ENCODE measurements at places on chromosomes 1 and 21.
A peak's percentile ranks its signal among the peaks of the same experiment; 100 is the strongest.

- DNase-seq = no peak
These were observed 248.2 kb upstream of the SGIP1 start for GRCh38 chr1:66285618-66286270.

DNA sequence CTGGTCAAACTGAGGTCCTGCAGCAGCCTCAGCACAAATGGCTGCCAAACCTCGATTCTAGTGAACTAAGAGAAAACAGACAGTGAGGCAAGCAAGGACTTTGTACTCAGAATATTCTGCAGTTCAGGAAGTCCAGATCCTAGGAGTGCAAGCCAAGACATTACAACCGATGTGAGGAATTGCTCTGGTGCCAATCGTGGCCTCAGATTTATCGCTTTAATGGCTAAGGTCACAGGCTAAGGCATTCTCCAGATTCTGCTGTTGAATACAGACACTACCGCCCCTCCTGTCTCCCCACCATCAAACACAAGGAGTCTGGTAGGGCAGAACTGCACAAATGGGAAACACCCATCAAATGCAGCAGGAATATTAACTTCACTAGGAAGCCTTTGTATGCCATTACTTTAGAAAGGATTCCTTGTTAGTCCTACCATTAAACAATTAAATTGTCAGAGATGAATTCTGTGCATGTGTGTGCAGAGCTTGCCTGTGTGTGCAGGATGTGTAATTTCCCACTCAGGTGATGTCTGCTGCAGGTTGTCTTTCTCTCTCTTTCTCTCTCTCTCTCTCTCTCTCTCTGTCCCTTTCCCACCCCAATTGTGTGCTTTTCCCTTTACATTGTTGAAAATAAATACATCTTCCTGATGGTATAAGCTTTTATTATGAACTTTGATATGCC lies 9.2 kb upstream of the SERTAD4 start:
- no peak for DNase-seq

DNA sequence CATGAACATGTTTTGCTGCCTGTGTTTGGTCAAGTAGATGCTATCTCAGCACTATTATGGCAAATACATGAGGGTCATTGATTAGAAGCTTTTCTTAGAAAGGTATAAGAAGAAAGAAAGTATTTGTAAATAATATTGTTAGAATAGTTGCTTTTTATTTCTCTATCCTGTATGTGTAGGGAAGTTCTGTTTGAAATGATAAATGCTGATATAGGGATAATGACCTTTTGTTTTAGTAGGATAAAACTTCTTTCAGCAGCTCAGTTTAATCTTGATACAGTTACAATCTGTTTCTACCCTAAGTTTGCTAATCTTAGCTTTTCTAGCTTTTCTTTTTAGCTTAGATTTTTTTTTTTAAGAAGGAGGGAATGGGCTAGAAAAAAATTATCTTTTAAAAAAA lies 63.3 kb downstream of the USP25 start:
- no peak for DNase-seq

- no peak for DNase-seq
These were observed 62.7 kb downstream of the STUM start for GRCh38 chr1:226611301-226611700.

GRCh38 chr1:58888833-58889232 lies 105.0 kb upstream of the JUN start:
- no peak for DNase-seq

- no peak for DNase-seq
These were observed 116.1 kb downstream of the DENND1B start for GRCh38 chr1:197659171-197659570.

DNA sequence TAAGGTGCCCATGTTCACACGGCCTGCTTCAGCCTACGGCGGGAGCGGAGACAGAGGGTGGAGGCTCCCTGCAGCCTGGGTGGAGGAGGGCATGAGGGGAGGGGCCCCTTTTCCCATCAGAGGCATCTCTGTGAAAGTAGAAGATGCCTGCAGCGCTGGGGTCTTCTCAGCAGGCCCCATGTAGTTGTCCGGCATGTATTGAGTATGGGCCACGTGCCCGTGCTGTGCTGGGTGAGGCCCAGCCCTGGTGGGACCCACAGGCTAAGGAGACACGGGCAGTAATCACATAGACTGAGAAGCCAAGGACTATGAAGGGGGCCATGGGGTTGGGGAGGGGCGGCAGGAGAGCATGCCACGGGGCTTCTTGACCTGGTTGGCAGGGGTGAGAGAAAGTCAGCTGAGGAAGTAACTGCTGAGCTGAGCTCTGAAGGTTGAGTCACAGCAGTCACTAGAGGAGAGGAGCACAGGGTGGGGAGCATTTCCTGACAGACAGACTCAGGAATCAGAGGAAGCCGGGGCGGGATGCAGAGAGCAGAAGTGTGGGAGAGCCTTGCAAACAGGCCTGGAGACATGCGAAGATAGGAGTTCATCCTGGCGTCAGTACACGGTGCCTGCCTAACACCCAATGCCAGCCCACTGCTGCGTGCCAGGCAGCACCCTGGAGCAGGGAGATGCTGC lies 21.6 kb downstream of the PSEN2 start:
- DNase-seq = no peak

DNA sequence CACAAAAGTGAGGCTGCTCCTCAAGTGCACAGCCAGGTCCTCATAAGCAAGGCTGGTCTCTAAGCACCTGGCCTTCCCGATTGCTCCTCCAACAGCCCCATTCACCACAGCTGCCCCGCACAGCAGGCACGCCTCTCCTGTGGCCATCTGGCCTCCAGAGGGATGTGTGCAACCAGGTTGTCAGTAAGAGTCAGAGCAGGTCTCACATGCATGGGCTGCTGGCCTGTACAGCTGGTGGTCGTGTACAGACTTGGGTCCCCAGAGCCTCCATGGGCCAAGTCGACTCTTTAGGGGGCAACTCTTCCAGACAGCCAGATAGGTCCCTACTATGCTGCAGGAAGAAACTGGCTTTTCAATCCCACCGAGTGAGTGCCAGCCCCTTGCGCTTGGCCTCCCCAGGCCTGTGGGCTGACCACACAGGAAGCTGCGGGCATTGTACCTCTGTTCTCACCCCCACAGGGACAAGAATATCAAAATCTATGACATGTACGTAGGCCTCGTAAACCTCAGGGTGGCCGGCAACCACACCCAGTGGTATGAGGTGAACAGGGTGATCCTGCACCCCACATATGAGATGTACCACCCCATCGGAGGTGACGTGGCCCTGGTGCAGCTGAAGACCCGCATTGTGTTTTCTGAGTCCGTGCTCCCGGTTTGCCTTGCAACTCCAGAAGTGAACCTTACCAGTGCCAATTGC lies 1.4 kb downstream of the PRSS38 start:
- DNase-seq = no peak

GRCh38 chr1:245691897-245692296 lies 537.1 kb downstream of the KIF26B start:
- DNase-seq = no peak

GRCh38 chr1:30982937-30983336 lies 74.4 kb upstream of the SDC3 start:
- DNase-seq = no peak

- DNase-seq = no peak
These were observed 28.9 kb downstream of the VANGL1 start for GRCh38 chr1:115670476-115671175.

DNA sequence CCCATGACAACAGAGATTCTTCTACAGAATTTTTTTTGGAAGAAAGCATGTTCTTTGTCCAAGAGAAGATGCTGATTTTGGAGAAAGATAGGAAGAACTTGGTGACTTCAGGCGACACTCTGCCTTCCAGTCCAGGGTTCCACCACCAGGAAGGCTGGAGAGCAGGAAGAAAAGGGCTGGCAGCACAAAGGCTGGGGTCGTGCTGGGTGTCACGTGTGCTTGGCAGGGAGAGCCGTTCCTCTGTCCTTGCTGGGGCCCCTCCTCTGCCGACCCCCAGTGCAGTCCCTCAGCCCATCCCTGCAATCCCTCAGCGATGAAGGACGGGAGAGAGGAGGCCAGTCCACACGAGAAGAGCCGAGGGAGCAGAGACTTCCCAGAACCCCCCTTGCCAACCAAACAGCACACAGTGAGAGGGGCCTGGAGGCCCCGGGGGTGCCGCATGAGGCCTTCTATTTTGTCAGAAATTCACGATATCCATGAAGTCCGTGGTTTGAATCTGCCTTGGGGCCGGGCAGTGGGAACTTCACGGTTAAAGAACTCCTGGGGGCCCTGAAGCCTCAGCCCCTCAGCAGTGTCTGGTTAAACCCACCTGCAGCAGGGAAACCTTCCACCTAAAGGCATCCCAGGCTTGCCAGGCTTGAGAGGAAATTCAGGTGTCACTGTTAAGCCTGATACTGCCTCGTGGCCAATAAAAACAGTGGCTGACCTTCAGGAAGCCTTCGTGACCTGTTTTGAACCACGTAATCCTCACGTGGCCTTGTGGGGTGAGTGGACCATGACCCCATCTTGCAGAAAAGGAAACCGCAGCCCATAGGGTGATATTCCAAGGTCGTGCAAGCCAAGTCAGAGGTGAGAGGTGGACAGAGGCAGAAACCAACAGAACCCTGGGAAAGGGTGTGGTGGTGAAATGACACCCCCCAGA lies 3.4 kb downstream of the KRTAP10-12 start:
- no peak for DNase-seq

DNA sequence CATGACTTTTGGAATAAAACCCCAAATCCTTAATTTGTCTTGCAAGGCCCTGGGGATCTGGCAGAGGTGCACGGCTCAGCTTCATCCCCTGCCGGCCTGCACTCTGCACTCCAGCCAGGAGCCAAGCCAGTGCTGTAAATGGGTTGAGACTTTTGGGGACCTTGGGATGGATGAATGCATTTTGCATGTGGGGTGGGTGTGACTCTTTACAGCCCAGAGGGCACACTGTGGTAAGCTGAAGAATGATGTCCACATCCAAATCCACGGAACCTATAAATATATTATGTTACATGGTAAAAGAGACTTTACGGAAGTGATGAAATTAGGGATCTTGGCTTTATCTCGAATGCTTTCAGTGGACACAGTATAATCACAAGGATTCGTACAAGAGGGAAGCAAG lies 177.8 kb downstream of the EDEM3 start:
- DNase-seq = no peak

- no peak for DNase-seq
These were observed 12.1 kb upstream of the C8B start for GRCh38 chr1:56977910-56978309.

DNA sequence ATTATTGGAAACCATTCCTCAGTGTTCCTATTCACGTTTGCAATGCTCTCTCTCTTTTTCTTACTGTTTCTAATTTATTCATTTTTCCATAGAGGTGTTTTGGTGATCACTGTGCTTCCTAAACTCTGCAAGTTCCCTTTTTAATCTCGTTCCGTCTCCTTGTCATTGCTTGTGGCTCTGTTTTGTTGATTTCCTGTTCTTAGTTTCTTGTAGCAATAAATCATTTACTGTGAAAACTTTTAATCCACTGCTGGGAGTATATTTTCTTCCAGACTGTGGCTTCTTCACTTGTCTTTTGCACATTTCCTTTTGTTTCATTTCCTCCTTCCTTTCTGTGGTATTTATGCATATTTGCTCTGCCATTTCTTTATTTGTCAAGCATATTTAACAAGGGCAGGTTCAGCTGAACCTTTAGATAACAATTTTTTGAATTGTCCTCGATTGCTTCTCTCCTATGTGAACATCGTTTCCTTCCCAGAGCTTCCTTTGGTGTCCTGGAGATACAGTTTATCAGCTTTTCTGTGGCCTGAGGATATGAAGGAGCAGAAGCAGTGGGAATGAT lies 3.6 kb downstream of the B3GALT5 start:
- DNase-seq = no peak

DNA sequence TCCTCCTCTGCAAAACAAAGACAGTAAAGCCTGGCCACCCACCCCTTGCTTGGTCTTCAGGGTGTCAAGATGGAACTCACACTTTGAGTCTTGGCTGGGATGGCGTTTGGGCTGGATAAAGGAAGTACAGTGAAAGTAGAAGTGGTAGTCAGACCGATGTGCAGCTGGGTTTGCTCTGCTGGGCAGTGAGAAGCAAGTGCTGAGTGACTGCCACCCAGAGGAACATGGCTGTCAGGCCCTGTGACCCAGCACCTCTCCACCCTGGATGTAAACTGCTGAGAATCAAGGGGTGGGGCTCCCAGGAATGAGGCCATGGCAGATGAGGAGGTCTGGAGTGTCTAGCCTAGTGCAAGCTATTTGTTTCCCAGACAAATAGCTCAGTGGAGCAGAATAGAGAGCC lies 51.2 kb downstream of the POFUT2 start:
- no peak for DNase-seq

DNA sequence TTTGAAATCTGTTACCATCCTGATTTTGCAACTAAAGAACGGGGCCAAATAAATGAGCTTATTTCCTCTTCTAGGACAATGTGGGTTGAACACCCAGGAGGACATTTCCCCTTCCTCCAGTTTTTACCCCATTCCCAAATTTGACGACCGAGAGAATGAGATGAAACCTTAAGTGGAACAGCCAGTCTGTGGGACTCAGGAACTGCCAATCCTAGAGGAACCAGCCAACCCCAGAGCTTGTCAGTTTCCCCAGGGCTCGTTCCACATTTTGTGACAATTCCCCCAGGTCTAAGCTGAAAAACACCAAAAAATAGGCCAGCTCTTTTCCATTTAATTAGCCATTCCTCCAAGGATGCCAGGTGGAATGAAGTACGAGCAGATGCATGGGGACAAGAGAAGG lies 21.3 kb upstream of the MAPKAPK2 start:
- DNase-seq = no peak

GRCh38 chr1:33119050-33119449 lies 38.1 kb downstream of the AZIN2 start:
- peak; percentile 3 for DNase-seq

GRCh38 chr1:192762265-192762664 lies 46.6 kb upstream of the RGS2 start:
- DNase-seq = no peak

DNA sequence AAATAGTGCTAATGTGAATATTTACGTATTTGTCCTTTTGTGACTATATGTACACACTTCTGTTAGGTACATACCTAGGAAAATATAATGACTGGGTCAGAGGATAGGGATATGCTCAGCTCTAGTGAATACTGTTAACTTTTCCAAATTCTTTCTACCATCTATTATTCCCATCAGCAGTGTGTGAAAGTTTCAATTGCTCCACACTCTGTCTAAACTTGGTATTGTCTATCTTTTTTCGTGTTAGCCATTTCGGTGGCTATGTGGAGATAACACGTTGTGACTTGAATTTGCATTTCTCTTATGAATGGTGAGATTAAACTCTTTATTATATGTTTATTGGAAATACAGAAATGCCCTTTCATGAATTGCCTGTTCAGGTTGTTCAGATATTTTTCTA lies 22.7 kb upstream of the LELP1 start:
- no peak for DNase-seq

- no peak for DNase-seq
These were observed 28.5 kb downstream of the KCND3 start for GRCh38 chr1:111961016-111961415.

- DNase-seq = no peak
These were observed 250.2 kb downstream of the LTN1 start for GRCh38 chr21:28742527-28742926.

DNA sequence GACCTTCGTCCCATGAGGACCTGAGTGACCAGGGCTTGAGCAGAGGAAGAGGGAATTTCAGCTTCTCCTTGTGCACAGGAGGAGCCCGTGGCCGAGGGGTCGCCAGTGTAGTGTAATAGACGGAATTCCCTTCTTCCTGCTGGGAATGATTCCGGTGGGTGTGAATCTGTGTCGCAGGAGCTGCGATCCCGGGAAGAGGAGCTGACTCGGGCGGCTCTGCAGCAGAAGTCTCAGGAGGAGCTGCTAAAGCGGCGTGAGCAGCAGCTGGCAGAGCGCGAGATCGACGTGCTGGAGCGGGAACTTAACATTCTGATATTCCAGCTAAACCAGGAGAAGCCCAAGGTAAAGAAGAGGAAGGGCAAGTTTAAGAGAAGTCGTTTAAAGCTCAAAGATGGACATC lies 34.4 kb downstream of the MAP3K21 start:
- DNase-seq = no peak
